ENCODE measurements at places on chromosomes 13 and 19.

- DNase-seq, result no peak
These were observed 158.1 kb downstream of the RGCC start for GRCh38 chr13:41615528-41615855.

- no peak for DNase-seq
These were observed 39.1 kb downstream of the DOCK9 start for GRCh38 chr13:98938801-98939200.

DNA sequence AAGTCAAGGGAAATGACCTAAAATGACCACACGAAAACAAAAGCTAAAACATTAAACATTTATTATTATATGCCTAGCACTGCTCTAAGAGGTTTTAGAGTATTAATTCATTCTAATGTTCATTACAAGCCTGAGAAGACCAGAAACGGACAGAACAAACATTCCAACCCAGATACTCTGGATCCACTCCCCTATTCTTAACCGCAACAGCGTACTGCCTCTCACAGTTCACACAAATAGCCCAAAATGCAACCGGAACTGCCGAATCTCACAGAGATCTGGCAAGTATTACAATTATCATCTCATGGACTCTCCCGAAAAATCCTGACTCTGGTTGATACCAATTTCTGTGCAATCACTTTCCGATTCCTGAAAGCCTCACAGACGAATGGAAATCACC, 1.4 kb downstream of the ZNF780B start:
- DNase-seq, result no peak

DNA sequence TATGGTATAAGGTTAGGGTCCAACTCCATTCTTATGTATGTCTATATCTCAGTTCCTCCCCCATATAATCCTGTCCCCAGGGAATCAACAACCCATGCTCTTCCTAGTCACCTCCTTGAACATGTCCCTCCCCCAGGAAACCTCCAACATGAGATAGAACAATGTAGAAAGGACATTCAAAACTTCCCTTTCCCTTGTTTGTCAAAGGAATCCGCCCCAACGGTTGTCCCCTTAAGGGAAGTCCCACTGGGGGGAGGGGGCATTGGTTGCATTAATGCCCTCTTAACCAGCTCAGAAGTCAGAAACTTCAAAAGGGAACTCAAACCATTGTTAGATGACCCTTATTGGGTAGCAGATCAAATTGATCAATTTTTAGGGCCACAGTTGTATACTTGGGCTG, 6.8 kb upstream of the ZNF561 start:
- DNase-seq, result no peak

- no peak for DNase-seq
These were observed 198.6 kb downstream of the RGCC start for GRCh38 chr13:41655997-41656396.

DNA sequence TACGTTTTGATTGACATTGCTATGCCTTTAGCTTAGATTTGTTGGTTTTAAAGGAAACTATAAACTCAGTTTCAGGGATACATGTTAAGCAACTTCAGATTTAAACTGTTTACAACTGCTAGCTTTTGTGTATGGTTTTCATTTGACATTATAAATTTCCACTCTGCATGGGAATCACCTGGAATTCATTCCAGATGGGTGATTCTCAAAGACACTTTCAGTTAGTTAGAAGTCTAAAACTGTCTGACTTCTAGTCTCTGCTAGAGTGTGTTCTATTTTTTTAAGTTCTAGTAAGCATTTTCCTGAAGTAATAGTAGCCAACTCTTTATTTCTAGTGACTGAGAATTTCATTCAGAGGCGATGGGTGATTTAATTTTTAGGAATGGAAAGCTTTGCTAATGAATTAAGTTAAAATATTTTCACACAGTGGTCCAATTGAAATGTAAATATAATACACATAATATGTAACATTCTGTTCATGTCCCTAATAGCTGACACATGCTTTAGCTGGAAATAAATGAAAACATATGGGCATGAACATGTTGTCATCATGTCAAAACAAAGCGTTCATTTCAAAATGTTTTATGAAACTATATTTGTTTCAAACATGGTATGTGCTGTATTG, 58.3 kb upstream of the CSNK1A1L start:
- peak; percentile 58 for DNase-seq

GRCh38 chr13:60370343-60370742, 26.7 kb upstream of the TDRD3 start:
- no peak for DNase-seq

DNA sequence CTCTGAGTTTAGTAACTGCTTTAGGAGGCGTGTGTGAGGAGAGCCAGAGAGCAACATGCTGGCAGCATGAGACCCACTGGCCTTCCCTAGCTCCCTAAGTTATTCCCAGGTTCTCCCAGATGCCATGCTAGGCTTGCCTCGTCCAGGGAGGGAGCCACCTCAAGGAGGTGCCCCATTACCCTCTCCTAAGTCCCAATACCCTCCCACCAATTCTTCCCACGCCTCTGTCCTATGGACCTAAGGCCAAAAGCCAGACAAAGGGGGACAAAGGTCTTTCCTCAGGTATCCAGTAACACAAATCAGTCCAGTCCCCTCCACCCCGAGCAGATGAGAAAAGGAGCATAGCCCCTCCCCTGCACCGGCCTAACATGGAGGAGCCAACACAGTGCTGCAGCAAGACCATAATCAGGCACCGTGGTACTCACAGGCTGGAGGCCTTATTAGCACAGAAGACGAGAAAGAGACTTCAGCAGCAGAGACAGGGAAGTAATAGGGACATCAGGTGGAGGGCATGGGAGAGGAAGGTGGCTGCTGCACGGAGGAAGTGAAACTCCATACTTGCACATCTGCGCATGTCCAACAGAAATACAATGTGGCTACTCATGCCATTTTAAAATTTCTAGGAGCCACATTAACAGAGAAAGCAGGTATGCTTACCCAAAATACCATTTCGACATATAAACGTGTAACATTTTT, 46.3 kb downstream of the BRD4 start:
- DNase-seq, result no peak

DNA sequence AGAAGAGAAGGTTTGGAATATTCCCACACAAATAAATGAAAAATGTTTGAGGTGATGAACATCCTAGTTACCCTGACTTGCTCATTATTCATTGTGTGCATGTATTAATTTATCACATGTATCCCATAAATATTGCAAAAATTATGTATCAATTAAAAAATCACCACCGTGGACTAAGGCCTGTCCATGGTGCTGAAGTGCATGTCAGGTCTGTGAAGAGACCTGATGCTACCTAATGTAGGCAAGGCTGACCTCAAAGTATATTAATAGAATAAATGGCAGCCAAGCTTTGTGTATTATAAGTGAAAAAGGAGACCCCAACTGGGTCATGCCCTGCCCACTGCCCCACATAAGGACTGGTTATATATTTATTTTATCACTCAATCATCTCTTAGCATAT, 34.4 kb upstream of the ZNF835 start:
- no peak for DNase-seq

- peak; percentile 89 for DNase-seq
These were observed at the start of gene CDC42EP5 for GRCh38 chr19:54473071-54473891. CDC42EP5 (minus strand) TSS chr19:54473296; CDS start chr19:54465547, 7,749 bp downstream.

- no peak for DNase-seq
These were observed 370.7 kb downstream of the COG6 start for GRCh38 chr13:40026174-40026585.

DNA sequence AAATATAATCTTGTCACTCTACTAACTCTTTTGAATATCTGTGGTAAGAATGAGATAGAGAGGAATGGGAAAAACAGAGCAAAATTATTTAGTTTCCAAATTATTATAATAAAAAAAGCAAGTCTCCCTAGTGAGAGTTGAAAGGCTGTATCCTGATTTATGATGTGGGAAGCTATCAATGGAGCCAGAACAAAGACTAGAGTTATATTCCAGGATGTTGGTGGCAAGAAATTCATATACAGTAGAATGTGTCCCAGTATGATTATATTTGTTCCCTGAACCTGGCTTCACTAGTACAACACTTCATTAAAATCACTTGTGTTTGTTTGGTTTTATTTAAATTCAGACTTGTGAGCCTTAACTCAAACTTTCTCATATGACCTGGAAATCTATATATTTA, 630.3 kb downstream of the GPC5 start:
- no peak for DNase-seq

Measured in fibroblast of skin of left quadriceps (primary cell).